ENCODE measurements at places on chromosomes 6 and 20. TPM values are rescaled to one million over a fixed set of nuclear protein-coding genes. Genes with fewer than 3 reads are reported as not detected.

Gene IPCEF1
- not detected for polyA plus RNA-seq

Gene TBC1D22B
- polyA plus RNA-seq: 5.3 TPM

Gene VWA7
- polyA plus RNA-seq: 0.56 TPM

Gene DCDC2
- not detected for polyA plus RNA-seq

Gene UFL1
- 4.0 TPM for polyA plus RNA-seq

Gene CNR1
- polyA plus RNA-seq: not detected

Gene CLPSL2
- polyA plus RNA-seq: not detected

Gene MUCL3
- polyA plus RNA-seq: not detected

Gene TCFL5
- 10.1 TPM for polyA plus RNA-seq

Gene PTK6
- 0.07 TPM for polyA plus RNA-seq

Gene DEF6
- 0.13 TPM for polyA plus RNA-seq

Gene WFDC10B
- polyA plus RNA-seq: not detected

Gene SRSF12
- 1.1 TPM for polyA plus RNA-seq

Data from SK-N-SH (cell line).